ENCODE measurements at places on chromosomes 6 and 20. TPM values are rescaled to one million over a fixed set of nuclear protein-coding genes. Genes with fewer than 3 reads are reported as not detected.

The RALY gene
- total RNA-seq = 112 TPM

The RTF2 gene
- 87.9 TPM for total RNA-seq

DNA sequence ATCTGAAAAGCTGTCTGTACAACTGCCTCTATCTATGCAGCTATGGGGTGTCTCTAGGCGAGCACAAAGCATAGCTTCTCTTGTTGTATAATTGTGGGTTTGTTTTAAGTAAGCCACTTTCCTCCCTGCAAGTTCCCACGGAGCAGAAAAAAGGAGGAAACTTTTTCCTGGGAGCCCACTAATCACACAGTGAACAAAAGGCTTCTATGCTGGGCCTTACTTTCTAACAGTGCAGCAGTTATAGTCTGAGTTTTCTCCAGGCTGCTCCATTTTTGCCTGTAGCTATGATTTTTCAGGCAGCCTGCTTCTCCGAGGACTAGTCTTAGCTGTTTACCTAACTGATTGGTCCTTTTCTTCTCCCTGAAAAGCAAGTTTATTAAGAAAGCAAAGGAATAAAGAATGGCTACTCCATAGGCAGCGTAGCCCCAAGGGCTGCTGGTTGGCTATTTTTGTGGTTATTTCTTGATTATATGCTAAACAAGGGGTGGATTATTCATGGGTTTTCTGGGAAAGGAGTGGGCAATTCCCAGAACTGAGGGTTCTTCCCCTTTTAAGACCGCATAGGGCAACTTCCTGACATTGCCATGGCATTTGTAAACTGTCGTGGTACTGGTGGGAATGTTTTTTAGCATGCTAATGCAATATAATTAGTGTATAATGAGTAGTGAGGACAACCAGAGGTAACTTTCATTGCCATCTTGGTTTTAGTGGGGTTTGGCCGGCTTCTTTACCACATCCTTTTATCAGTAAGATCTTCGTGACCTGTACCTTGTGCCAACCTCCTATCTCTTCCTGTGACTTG, 84.3 kb downstream of the OPRM1 start:
- no peaks in the 10 kb centered on the region for H3K4me1 ChIP-seq
- DNase-seq = no peak
- no peaks in the 10 kb centered on the region for H3K27me3 ChIP-seq
- no peaks in the 10 kb centered on the region for H3K36me3 ChIP-seq
- no peak overlapping the region for H3K27ac ChIP-seq
- H3K4me3 ChIP-seq = no peak overlapping the region

DNA sequence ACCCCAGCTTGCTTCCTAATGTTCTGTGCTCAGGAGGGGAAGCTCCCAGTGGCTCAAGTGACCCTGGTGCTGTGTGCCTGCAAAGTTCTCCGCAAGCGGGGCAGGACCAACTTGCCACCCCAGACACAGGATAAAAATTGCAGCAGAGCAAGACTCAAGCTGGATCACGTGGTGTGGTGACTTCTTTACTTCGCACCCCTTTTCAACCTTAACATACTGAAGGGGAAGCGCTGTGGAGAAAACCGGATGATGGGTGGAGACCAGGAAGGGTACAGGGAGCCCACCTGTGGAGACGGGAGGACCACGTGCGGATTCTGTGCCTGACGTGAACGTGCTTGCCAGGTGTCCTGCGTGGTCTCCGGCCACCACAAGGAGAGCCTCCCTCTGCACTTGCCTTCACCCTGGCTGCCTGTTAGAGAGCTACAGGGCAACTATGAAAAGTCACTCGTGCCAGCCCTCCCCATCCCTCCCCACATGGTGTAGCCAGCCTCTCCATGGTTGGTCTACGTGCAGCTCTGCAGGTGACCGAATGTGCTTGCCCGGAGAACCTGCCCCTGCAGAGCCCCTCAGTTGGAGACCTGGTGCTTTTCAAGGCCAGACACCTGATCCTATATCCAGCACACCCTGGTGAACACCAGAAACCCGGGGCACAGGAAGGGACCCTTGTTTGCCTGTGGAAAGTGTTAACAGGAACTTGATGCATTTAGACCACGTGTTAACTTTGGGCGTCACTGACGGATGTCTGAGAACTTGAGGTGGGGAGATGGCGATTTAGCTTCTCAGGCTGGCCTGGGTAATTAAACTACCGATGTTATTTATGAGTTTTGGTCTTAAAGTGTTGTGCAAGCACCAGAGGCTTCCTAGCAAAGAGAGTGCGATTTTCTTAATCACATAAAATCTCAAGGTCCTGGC, 23.9 kb upstream of the DACT2 start:
- H3K36me3 ChIP-seq = no peaks in the 10 kb centered on the region
- H3K27ac ChIP-seq = no peak overlapping the region
- no peaks in the 10 kb centered on the region for H3K27me3 ChIP-seq
- no peak for DNase-seq
- no peak overlapping the region for H3K4me3 ChIP-seq
